ENCODE measurements at places on chromosomes 11 and 22.

GRCh38 chr11:75996523-75997442 lies 181.8 kb downstream of the UVRAG start:
- no peak for DNase-seq

DNA sequence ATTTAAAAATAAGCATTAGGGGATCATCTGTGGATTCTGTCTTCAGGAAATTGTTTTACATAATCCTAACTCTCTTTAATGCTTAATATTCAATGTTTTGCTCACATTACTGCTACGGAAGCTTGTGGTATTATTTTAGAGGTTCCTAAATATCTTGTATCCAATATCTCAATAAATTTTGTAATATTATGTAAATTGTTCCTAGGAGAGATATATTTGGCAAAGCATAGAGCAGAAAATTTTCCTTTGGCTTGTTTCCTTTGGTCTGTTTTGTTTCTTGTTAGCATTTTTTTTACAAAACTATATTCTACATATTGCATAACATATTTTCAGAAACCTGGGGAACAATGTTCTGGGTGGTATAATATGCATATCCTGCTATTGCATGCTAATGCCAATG lies 144.8 kb downstream of the GRIA4 start:
- no peak for DNase-seq

DNA sequence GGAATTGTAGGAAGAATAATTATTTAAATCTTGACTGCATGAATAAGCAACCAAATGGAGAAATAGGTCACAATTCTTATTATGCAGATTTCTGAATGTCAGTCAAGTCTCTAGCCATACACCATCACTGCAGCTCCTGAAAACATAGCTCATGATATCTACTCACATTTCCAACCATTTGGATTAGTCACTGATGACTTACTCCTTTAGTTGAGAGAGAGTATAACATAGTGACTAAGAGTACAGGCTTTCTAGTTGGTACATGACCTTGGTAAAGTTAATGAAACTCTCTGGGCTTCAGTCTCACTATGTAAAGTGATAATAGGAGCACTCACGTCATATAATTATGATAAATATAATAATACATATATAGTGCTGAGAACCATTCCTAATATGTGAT lies 265.2 kb downstream of the KCNA4 start:
- no peak for DNase-seq

DNA sequence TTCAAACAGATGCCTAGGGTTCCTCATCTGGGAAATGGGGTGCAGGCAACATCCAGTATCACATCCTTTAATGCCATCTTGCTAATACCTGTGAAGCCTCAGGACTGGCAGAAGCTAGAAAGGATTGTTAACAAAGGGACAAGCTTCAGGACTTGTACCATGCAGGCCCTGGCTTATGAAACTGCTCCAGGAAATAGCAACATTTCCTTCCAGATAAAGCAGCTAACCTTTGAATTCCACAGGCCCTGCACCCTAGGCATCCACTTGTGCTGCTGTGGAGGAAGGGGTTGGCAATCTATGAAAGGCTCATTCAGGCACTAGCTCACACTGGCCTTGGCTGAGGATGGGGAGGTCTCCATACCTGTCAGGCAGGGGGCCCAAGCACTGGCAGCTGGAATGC lies 87.2 kb downstream of the BTBD10 start:
- no peak for DNase-seq

DNA sequence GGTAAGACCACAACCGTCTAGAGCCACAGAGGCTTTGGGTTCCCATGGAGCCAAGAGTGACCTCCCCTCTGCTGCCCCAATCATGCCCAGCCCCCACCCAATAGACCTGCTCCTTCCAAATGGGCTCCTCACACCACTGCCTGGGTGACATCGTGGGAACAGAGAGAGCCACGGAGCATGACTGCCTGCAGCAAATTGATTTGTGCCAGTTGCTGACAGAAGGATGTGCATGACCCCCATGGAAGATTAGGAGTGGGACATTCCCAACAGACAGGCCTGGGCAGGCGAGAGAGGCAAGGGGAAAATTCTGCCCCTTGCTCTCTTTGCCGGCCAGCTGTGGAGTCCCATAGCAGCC lies 88.5 kb downstream of the TENM4 start:
- no peak for DNase-seq

- DNase-seq: no peak
These were observed 34.3 kb downstream of the RCOR2 start for GRCh38 chr11:63882555-63883242.

GRCh38 chr11:64650923-64651523 lies 60.0 kb downstream of the SLC22A12 start:
- no peak for DNase-seq

- DNase-seq: no peak
These were observed 34.4 kb upstream of the CD5 start for GRCh38 chr11:61067782-61068446.

DNA sequence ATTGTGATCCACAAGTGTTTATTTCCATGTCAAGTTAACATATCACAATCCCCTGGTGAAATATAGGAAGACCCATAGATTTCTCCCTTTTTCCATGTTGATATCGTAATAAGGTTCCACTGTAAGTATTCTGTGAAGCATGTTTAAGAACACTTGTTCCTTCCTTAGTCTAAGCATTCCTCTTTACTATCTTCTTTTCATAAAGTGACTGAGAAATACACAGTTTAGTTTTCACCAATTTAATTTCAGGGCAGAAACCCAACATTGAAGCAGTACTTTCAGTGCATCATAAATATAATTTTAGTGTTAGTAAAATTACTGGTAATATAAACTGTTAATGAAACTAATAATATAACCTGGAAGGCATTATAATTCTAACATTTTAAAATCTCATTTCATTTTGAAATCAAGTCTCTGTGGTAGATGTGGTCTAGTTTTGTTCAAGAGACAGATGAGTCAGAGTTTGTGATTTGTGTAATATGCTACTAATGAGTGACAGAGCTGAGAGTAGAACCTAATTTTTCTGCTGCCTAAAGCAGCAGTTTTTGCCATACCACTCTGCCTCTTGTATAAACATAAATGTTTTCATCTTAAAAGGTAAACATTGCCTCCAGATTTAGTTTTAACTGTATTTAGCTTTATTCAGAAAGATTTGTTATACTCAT lies 79.4 kb downstream of the ATM start:
- no peak for DNase-seq

- no peak for DNase-seq
These were observed 4.7 kb upstream of the ANGPTL5 start for GRCh38 chr11:101920992-101921391.

- DNase-seq: no peak
These were observed 26.5 kb upstream of the WNT7B start for GRCh38 chr22:46003271-46004091.

GRCh38 chr11:49208006-49208721 lies at the start of gene FOLH1:
Gene FOLH1 (minus strand): TSS chr11:49208602. CDS start chr11:49208409, 193 bp downstream.
- no peak for DNase-seq

GRCh38 chr11:28243581-28243980 lies 135.4 kb downstream of the METTL15 start:
- DNase-seq: no peak

GRCh38 chr11:74725701-74726100 lies 5.5 kb downstream of the CHRDL2 start:
- no peak for DNase-seq

DNA sequence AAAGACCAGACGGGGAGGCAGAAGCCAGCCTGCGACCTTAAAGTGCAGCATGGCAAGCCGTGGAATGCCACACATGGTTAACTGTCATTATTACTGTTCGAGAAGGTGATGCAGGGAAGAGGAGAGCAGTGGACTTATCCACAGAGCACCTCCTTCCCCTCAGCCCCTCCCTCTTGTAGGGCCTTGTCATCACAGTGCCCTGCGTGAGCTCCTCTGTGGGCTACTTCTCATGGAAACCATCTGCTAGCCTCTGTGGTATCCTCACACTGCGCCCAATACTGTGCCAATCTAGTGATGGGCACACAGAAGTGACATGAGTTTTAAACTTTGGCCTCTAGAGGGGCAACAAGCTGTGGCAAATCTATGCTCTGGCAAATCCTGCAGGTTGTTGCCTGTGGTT lies 18.2 kb upstream of the CCDC134 start:
- DNase-seq: no peak

All from GM12864 (cell line).